Psoas muscle (tissue), 8 donors: ENCODE measurements at places on chromosomes 11 and 22. TPM values are rescaled to one million over a fixed set of nuclear protein-coding genes. Genes with fewer than 3 reads are reported as not detected.

IFITM1 gene
- 77.7 TPM for total RNA-seq

GRCh38 chr11:18383388-18384156 lies 10.8 kb upstream of the LDHA start:
- no peaks in the 10 kb centered on the region for H3K36me3 ChIP-seq
- peak overlapping the region; percentile 37 for H3K4me3 ChIP-seq
- no peaks in the 10 kb centered on the region for H3K27me3 ChIP-seq
- H3K4me1 ChIP-seq, result peaks cover 28% of the 10 kb centered on the region
- H3K27ac ChIP-seq, result peak overlapping the region; percentile 99
- peak; percentile 82 for DNase-seq

SLC25A45 gene
- total RNA-seq, result 5.7 TPM

ZNRF3 gene
- total RNA-seq, result 4.9 TPM

GRCh38 chr11:116112087-116112935 lies 608.1 kb upstream of the CADM1 start:
- no peak overlapping the region for H3K27ac ChIP-seq
- DNase-seq, result no peak
- H3K27me3 ChIP-seq, result no peaks in the 10 kb centered on the region
- no peak overlapping the region for H3K4me3 ChIP-seq
- H3K36me3 ChIP-seq, result no peaks in the 10 kb centered on the region

- no peak for DNase-seq
- no peaks in the 10 kb centered on the region for H3K27me3 ChIP-seq
- H3K4me3 ChIP-seq, result no peak overlapping the region
- H3K36me3 ChIP-seq, result no peaks in the 10 kb centered on the region
Observed at GRCh38 chr22:23219822-23220484, 39.6 kb downstream of the BCR start.

CXCR5 gene
- total RNA-seq, result 0.17 TPM

GRCh38 chr11:130606781-130607511 lies 158.5 kb downstream of the ADAMTS15 start:
- H3K36me3 ChIP-seq, result no peaks in the 10 kb centered on the region
- H3K27ac ChIP-seq, result no peak overlapping the region
- H3K4me1 ChIP-seq, result peaks cover 6% of the 10 kb centered on the region
- H3K27me3 ChIP-seq, result no peaks in the 10 kb centered on the region
- peak; percentile 44 for DNase-seq
- H3K4me3 ChIP-seq, result no peak overlapping the region

OR5AR1 gene
- total RNA-seq, result not detected

DNA sequence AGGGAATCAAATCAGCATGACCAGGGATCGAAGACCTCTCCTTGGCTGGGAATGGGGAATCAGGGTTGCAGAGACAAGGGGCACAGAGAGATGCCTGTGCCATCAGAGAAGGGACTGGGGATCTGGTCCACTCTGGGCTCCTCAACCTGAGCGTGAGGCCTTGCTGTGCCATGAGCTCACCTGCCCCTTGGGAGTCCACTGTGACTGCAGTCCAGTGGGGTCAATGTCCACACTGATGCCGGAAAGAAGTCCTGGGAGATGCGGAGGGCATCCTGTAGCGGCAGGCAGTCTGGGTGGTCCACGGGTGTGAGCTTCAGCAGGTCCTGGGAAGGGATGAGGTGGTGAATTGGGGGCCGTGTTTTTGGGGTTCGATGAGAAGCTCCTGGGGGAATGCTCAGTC lies 7.3 kb upstream of the RGL4 start:
- H3K27ac ChIP-seq, result no peak overlapping the region
- no peaks in the 10 kb centered on the region for H3K27me3 ChIP-seq
- peaks cover 7% of the 10 kb centered on the region for H3K36me3 ChIP-seq
- no peak overlapping the region for H3K4me3 ChIP-seq
- H3K4me1 ChIP-seq, result peaks cover 45% of the 10 kb centered on the region

DNA sequence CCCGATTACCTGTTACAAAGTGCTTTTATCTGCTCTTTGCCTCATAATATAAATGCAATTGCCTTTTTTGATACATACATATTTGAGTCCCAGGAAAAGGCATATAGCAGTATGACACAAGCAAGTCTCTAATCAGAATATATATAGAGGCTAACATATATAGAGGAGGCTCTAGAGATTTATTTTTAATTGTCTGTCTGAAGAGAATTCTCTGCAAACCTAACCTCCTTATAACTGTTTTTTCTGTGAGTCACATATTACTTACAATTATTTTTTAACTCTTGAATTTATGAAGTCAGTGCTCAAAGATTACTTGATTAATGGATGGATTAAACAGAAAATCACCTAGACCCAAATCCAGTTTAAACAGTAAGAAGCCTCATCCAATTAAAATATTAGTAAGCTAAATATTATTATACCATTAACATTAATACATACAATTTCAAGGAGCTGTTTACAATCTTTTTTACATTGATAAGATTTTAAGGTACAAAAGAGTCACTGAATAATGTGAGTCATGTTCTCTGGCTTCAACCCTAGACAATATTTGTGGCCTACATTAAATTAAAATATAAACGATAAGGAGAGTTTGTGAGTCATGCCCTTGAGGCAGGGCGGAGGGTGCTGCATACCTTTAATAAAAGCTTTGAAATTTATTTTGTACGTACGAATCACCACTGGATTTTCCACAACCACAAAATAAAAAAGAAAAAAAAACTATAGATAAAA lies 19.2 kb upstream of the MMP13 start:
- no peaks in the 10 kb centered on the region for H3K36me3 ChIP-seq
- H3K4me1 ChIP-seq, result no peaks in the 10 kb centered on the region
- no peak for DNase-seq
- H3K4me3 ChIP-seq, result no peak overlapping the region
- H3K27ac ChIP-seq, result no peak overlapping the region

ZP1 gene
- total RNA-seq, result not detected

SUSD2 gene
- total RNA-seq, result 1.2 TPM

DNA sequence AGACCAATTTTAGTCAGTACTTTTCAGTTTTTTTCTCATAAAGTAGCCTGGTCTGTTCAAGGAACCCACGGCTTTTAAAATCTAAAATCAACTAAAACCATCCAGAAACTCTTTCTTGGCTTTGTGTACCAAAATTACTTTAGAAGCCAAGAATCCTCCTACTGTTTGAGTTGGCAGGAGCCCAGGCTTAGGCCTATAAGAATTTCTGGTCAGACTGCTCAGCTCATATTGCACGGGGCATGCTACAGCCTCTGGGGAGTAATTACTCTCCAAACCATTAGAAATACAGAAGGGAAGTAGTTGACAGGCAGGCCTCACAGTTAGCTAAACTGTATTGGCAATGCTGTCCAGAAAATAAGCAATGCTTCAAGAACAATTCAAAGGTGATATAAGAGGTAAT lies 1862.9 kb upstream of the RAG2 start:
- H3K4me3 ChIP-seq, result no peak overlapping the region
- H3K27me3 ChIP-seq, result no peaks in the 10 kb centered on the region
- H3K27ac ChIP-seq, result no peak overlapping the region
- DNase-seq, result no peak

- peak overlapping the region; percentile 72 for H3K27ac ChIP-seq
- peak overlapping the region; percentile 45 for H3K4me3 ChIP-seq
Observed at GRCh38 chr11:69297787-69298266, 3.9 kb downstream of the MYEOV start.

DNA sequence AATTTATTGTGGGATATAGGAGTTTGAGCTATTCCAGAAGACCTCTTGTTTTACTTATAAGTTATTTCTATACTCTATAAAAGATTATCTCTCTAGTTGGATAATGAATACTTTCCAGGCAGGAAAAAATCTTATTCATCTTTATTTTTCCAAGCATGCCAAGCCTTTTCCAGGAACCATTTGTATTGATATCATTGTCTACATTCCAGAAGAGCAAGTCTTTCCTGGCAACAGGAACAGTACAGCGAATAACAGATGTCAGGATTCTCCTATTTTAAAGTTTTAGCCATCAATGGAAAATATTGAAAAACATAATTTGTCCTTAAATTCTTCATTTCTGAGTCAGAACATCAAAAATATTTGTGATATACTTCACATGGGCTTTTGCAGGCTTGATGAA lies 5.2 kb upstream of the NXPE1 start:
- H3K27ac ChIP-seq, result no peak overlapping the region
- H3K4me1 ChIP-seq, result no peaks in the 10 kb centered on the region
- H3K36me3 ChIP-seq, result no peaks in the 10 kb centered on the region
- no peak overlapping the region for H3K4me3 ChIP-seq

- H3K4me1 ChIP-seq, result peaks cover 27% of the 10 kb centered on the region
- peak overlapping the region; percentile 61 for H3K27ac ChIP-seq
- H3K36me3 ChIP-seq, result no peaks in the 10 kb centered on the region
- no peak for DNase-seq
- no peaks in the 10 kb centered on the region for H3K27me3 ChIP-seq
- H3K4me3 ChIP-seq, result no peak overlapping the region
Observed at GRCh38 chr11:108906826-108907225, 242.0 kb downstream of the DDX10 start.

IGLL1 gene
- total RNA-seq, result not detected

DNA sequence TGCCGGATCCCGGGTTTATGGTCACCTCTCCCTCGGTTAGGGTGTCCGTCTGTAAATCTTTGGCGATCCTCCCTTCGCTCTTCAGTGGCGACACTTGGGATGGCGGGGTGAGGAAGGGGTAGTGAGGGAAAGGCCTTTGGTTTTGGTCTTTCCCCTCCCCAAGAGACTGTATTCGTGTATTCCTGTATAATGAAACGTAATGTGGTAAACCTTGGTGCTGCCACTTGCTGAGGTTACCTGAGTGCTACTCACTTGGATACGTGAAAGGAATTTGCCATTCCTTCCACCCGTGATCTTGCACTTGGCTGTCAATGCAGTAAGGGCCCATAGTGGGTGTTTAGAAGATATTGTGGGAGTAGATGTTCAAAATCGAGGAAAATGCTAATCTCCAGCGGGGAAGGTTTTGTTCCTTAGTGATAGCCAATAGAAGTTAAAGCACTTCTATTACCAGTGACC lies 578 bp upstream of the NUP160 start:
- peaks cover 33% of the 10 kb centered on the region for H3K4me1 ChIP-seq
- no peaks in the 10 kb centered on the region for H3K27me3 ChIP-seq
- no peak for DNase-seq
- H3K27ac ChIP-seq, result peak overlapping the region; percentile 93
- peak overlapping the region; percentile 82 for H3K4me3 ChIP-seq

IL18 gene
- total RNA-seq, result 13.8 TPM

RCOR2 gene
- 2.1 TPM for total RNA-seq

- no peak for DNase-seq
- no peak overlapping the region for H3K4me3 ChIP-seq
Observed at GRCh38 chr11:9222654-9223053, 42.5 kb downstream of the DENND5A start.

DNA sequence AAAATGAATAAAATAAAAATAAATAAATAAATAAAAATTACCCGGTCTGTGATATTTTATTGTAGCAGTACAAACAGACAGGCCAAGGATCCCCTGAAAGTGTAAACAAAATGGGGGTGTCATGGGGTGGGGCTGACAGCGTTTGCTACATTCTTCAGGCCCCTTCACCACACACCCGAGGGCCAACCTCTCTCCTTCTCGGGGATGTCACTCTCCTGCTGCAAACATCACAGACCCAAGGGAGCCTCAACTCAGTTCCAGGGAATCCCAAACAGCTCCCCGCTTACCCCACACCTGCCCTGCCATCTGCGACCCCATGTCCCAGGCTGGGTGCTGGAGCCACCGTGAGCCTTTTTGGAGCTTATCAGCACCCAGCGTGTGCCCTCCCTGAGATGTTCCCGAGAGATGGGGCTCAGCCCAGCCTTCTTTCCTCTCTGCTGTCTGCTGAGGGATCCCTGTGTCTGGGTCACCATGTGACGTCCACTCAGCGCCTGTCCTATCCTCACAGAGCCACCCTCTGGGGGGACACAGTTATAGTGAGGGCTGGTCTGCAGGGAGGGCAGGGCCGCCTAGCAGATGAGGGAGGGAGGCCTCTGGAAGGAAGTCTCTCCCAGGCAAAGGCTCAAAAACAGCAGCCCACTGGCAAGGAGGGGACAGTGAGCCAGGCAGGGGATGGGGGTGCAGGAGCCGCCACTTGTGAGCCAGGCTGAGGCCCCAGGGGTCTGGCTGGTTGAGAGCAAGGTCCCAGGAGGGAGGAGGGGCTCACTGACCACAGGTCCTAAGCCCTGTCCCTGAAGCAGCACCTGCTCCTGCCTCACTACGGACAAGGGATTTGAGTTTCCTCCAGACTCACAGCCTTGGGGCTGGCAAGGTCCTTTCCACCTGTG lies 1041.6 kb downstream of the BRD1 start:
- no peak for DNase-seq
- no peak overlapping the region for H3K4me3 ChIP-seq
- H3K27me3 ChIP-seq, result no peaks in the 10 kb centered on the region
- no peak overlapping the region for H3K27ac ChIP-seq
- no peaks in the 10 kb centered on the region for H3K4me1 ChIP-seq

DNA sequence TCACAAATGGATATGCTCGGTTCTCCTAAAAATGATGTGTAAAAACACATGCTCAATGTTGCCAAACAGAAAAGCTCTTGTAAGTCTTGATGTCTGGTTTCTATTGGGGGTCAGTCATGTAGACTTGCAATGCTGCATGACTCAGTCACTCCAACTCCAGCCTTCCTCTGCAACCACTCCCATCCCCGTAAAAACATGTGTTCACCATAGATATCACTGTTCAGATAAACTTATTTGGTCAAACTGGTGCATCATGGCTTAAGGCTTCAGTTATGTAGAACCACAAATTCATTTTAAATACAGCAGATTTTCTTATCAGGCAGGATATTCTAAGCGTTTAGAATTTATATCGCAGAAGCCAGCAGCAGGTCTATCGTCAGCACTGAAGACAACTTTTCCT lies 298.4 kb upstream of the LUZP2 start:
- H3K27me3 ChIP-seq, result no peaks in the 10 kb centered on the region
- no peak overlapping the region for H3K4me3 ChIP-seq
- DNase-seq, result no peak
- no peak overlapping the region for H3K27ac ChIP-seq

DNA sequence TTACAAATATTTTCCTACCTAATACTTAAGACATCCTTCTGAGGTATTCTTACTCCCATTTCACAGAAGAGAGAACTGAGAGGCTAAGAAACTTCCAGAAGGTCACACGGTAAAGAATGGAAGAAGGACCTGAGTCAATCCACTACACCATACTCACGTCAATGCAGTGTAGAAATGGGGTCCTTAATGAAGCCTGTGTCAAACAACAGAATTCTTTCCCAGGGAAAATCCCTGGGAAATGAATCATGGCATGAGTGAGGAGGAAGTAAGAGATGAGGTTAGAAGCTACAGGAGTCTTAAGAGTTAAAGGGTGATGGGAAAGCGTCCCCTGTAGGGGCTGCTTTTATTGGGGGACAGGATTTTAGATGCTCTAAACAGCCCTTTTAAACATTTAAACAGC lies 147.9 kb downstream of the C11orf91 start:
- DNase-seq, result no peak
- H3K4me3 ChIP-seq, result no peak overlapping the region
- H3K36me3 ChIP-seq, result no peaks in the 10 kb centered on the region
- H3K27ac ChIP-seq, result no peak overlapping the region
- no peaks in the 10 kb centered on the region for H3K4me1 ChIP-seq

GRCh38 chr11:68714060-68714856 lies 29.9 kb downstream of the GAL start:
- no peak overlapping the region for H3K27ac ChIP-seq
- DNase-seq, result no peak

DNA sequence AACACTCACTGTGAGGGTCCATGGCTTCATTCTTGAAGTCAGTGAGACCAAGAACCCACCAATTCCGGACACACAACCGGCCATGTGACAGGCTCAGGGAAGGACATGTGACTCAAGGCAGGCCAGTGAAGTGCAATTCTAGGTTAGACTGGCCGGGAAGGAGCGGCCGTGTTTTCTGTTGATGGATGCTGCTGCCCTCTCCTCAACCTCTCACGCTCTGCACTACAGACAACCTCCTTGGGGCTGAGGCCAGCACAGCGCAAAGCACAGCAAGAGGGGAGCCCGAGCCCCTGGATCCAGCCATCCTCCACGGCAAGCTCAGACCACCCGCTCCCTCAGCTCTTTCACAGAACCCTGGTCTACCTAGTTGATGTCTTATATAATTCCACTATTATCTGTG lies 2.8 kb downstream of the NUDT8 start:
- H3K36me3 ChIP-seq, result no peaks in the 10 kb centered on the region
- no peak for DNase-seq
- no peak overlapping the region for H3K4me3 ChIP-seq
- H3K27ac ChIP-seq, result no peak overlapping the region
